ENCODE measurements at places on chromosomes 11 and 22. TPM values are rescaled to one million over a fixed set of nuclear protein-coding genes. Genes with fewer than 3 reads are reported as not detected.

- no peak for DNase-seq
Measured at GRCh38 chr11:78377625-78378418, 39.8 kb downstream of the GAB2 start.

The OR11H1 gene
- not detected for total RNA-seq

DNA sequence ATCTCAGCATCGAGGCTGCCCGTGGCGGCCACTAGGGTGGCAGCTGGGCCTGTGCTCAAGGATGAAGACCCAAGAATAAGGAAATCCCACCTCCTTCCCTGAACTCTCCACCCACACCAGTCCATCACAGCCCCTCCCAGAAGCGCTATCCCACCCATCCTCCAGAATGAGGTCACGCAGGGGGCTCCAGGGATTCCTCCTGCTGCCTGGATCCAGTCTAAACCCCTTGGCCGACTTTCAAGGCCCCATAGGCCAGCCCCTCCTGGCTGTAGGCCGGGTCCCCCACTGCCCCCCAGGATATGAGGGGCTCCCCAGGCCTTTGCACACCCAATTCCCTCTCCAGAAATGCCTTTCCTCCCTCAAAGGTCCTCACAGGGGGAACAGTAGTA lies 19.0 kb upstream of the SCGB1A1 start:
- no peak for DNase-seq

The C1QTNF4 gene
- 0.20 TPM for total RNA-seq

The CHST1 gene
- 2.6 TPM for total RNA-seq

The LRRC51 gene
- total RNA-seq = 4.2 TPM

- DNase-seq = peak; percentile 70
Measured at GRCh38 chr11:82858556-82859091, 41.6 kb downstream of the PRCP start.
